T-helper 1 cell treated with Interleukin-12 subunit alpha and Interleukin-12 subunit beta and Interleukin-4 antibody, amounts not matched to agents 30 ng/mL and 1 ng/mL, for 36 hours (primary cell): ENCODE measurements at places on chromosomes 4 and X. TPM values are rescaled to one million over a fixed set of nuclear protein-coding genes. Genes with fewer than 3 reads are reported as not detected.

The SUPT20HL2 gene
- not detected in 2 replicates for total RNA-seq

The UGT2B15 gene
- not detected in 2 replicates for total RNA-seq

The HAUS3 gene
- total RNA-seq, result 21.6 and 25.9 TPM in 2 replicates

The TBX22 gene
- total RNA-seq, result not detected in 2 replicates

The MCF2 gene
- total RNA-seq, result 0.27 and 0.37 TPM in 2 replicates

The NR3C2 gene
- 0.83 and 0.85 TPM in 2 replicates for total RNA-seq

The CCNA2 gene
- 61.0 and 61.5 TPM in 2 replicates for total RNA-seq

The XAGE1B gene
- not detected in 2 replicates for total RNA-seq

The LONRF3 gene
- total RNA-seq, result 0.17 and 0.32 TPM in 2 replicates

The F8 gene
- total RNA-seq, result 3.9 and 4.6 TPM in 2 replicates
